Esophagus mucosa (tissue), 1 donor: ENCODE measurements at places on chromosomes 1 and 21.
A peak's percentile ranks its signal among the peaks of the same experiment; 100 is the strongest.

DNA sequence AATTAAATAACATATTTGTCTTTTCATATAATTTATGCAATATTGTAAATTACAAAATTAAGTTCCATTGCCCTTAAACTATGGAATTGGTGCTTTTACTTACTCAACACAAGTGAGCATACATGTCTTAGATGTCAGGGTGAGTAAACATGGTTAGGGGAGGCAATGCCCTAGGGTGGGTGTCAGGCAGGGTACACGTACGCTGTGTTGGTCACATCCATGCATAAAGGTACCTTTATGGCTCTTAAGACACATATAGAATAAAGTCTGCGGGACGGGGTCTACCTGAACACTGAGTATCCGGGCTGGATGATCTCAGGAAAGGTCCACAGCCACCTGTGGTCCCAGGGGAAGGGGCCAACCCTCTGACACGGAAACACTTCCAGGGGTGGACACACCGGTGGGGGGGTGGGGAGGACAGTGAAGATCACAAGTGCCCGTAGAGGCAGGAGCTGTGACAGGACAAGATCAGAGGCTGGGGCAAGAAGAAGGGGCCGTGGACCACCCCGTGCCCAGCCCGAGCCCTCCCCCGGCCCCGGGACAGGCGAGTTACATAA is 720 bp downstream of the LIN9 start:
- ATAC-seq, result peak; percentile 15

DNA sequence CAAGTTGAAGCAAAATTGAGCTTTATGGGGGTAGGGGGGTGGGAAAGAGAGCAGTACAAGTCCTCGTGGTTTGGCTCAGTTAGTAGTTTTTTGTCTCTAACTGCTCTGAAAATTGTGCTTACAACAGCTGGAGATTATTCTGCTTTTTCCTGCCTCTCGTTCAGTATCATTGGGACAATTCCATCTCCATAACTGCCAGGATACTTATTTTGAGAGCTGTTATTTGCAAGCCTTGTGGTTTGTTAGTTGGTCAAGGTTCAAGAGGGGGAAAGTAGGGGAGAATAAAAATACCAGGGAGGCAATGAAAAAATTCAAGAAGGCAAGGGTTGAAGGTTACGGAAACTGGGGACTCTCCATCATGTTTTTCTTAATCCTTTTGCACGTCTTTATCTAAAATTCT is 811.8 kb upstream of the ADGRL2 start:
- ATAC-seq, result no peak

DNA sequence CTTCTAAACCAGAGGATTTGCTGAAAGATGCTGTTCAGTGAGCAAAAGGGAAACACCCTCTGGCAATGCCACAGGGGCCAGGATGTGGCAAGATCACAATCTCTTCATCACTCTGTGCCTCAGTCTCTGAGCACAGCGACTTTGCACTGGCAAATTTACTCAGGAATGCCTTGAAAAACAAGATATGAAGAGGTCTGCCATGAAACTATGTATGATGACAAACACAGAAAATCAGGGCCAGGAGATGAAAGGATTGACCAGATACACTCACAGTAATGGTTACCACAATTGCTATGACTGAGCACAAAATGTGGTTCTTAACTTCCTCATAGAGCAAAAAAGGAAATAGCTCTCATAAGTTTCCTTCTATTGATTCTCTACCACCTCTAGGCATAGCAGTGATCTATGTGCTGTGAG is 5.8 kb downstream of the TTC13 start:
- peak; percentile 30 for ATAC-seq

- no peak for ATAC-seq
Measured at GRCh38 chr1:97824624-97825023, 96.2 kb downstream of the DPYD start.

DNA sequence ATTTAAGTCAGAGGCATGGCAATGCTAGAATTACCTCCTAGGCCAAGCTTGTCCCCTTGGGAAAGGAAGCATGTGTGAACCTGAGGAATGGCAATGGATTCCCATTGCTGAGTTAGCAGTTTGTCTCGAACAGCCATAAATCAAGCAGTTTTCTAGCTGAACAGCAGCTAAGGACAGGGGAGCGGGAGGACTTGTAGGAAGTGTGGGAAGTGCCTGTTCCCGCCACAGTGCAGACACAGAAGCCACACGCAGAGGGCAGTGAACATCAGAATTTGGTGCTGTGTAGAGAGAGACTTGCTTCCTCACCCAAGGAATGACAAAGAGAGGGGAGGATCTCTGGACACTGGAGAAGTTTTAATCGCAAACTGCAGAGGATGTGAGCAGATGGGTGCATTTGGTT is 3.8 kb downstream of the PHGDH start:
- ATAC-seq, result peak; percentile 43

DNA sequence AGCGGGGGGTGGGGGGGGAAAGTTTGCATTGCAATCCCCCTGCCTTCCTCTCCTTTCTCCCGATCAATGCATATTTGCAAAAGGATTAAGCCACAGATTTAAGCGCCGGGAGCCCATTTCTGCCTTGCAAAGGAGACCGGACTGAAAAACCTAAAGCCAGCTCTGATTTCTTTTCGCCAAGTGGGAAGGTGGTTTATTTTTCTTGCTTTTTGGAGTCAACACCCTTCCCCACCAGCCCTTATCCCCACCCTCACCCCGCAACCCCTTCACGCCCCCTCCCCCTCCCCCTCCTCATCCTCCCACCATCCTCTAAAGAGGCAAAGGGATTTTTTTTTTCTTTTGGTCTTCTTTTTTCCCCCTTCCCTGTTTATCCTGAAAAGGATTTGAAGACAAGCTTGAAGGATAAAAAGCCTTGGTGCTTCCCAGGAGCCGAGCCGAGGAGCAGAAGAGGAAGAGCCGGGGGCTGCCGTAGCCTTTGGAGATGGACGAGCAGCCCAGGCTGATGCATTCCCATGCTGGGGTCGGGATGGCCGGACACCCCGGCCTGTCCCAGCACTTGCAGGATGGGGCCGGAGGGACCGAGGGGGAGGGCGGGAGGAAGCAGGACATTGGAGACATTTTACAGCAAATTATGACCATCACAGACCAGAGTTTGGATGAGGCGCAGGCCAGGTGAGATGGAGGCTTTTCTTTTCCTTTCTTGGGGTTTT is 513 bp downstream of the PBX1 start:
- ATAC-seq, result no peak

GRCh38 chr21:29538115-29538514 is 239.4 kb downstream of the BACH1 start:
- no peak for ATAC-seq

DNA sequence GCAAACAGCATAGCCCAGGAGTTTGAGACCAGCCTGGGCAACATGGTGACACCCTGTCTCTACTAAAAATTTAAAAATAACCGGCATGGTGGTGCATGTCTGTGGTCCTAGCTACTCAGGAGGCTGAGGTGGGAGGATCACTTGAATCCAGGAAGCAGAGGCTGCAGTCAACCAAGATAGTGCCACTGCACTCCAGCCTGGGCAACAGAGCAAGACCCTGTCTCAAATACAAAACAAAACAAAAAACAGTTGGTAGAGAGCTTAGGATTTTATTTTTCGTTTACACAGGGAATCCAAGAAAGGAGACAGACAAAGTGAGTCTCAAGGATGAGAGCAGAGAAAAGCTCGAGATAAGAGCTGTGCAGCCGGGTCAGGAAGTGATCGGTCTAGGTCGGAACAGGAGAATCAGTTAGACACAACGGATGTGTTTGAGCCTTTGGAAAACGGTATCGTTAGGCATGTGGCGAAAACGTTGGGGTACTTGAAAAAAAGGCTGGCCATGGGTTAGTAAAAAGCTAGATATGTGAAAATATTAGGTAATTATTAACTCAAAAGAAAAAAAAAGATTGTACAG is 1.7 kb upstream of the MIB2 start:
- ATAC-seq, result no peak

DNA sequence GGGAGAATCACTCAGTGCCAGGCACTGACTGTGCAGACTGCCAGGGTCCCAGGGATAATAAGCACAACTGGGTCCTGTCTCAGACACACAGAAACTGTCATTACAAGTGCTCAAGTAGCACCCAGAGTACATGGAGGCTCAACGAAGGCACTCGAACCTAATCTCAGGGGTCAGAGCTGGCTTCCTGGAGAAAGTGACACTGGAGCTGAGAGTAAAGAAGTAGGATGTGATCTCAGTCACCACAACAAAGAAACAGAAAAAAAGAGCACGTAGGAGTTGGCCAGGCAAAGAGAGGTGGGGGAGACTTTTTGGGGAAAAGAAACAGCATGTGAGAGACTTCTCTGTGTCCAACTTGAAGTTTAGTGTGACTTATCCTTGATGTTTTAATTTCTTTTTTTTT is 1.3 kb downstream of the CATSPER4 start:
- no peak for ATAC-seq

DNA sequence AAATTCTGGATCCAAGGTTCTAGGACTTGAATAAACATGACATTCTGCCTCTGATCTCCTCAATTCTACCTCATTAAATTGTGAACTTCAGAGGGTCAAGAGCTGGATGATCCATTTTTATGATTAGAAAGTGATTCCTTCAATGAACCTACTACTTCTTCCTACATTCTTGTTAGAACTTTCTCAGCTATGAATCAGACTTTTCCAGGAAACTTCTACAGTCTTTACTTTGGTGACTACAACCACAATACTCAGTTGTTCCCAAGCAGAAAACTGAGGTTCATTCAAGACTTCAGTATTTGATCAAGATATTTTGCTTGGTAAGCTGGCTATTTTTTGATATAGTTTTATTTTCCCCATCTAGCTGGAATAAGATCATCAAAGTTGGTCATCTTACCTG is 51.4 kb downstream of the CDC7 start:
- ATAC-seq, result no peak

DNA sequence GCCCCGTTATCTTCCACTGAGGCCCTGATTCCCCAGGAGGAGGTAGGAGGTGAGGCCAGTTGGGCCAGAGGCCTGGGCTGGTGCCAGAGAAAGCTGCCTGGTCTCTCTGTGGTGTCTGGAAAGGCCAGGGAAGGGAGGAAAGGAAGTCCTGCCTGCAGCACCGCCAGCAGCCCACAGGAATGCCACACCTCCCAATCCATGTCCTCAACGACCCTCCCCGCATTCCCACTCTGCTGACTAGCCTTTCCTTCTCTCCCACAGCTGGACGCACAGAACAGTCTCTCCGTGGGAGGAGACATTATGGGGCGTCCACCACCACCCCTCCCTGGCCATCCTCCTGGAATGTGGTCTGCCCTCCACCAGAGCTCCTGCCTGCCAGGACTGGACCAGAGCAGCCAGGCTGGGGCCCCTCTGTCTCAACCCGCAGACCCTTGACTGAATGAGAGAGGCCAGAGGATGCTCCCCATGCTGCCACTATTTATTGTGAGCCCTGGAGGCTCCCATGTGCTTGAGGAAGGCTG is 18.0 kb downstream of the CSF1 start:
- no peak for ATAC-seq

GRCh38 chr1:86573763-86574484 is 27.0 kb downstream of the CLCA4 start:
- no peak for ATAC-seq

DNA sequence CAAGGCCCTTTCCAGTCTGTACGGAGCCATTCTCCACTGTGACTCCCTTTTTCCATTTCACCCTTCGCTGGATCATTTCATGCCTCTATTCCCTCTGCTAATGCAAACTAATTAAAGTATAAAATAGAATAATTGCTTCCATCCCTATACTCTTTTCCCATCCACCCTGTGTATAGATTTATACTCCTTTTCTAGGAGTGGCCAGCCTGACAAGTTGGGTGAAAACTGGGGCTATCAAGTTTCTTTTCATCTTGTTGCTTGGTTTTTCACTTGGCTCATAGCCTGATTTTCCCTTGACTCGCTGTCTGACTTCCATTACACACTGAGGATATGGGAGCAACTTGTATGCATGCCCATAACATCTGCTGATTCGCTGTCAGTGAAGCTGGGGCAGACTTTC is 107.0 kb downstream of the PLXNA2 start:
- ATAC-seq, result no peak

GRCh38 chr1:236204039-236204438 is 61.7 kb downstream of the GPR137B start:
- ATAC-seq, result no peak

DNA sequence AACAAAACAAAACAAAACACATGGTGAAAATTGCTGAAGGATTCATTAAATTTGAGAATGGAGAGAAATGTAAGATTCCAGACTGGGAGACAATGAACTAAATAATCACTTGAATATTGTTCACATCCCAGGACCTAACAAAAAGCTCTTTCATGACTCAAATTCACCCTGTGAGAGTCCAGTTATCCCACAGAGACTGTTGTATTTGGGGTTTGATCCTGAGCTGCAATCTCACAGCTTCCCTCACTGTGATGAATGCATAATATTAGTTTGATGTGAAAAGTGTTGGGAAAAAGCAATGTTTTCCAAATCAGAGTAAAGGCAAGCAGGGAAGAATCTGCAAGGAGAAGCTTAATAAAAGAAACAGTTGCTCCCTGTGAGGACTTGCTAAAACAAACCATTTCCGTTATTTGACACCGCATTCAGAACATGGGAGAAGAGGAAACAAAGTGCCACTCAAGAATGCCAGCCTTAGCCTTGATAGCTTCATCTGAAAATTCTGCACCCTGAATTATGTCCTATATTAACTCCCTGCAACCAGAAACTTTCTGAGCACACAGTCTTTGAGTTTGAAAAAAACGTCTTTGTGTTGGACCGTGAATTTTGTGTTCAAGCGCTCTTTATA is 208.8 kb downstream of the DAB1 start:
- ATAC-seq, result no peak

GRCh38 chr1:178492341-178492740 is 4.4 kb downstream of the CLEC20A start:
- ATAC-seq, result no peak

GRCh38 chr1:51061231-51061918 is 40.7 kb upstream of the C1orf185 start:
- ATAC-seq, result no peak

DNA sequence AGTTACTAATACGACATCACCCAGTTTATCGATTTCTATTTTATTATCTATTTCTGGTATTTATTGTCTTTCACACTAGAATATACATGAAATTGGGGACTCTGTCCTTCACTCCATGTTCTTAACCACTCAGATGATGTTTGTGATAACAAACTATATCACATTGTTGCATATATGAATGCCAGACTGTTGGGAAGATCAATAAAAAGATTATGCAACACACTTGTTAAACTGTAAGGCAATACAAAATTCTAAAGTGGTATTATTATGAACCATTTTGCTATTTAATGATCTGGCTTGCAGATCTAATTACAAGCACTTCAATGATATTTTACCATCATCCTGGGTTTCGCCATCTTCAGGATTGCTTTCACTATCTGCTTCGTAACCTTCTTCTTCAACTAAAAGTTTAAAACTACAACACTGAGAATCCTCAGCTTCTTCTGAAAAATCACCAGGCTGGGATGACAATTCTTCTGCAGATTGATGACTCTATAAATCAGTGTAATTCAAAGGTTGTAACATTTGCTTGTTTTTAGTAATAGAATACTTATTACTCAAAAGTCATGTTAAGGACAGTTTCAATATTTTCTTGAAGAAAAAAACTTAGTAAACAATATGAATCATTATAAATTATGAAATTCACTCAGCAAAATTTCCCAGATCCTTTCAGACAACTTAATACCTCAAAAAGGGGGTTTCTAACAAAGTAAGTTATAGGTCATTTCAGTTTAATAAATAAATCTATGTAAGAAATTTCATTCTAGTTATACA is 63.9 kb downstream of the LYST start:
- no peak for ATAC-seq
